NCI-H1694 treated with DMSO at 0.1 percent for 48 hours (cell line): ENCODE measurements at places on chromosomes 3 and 15.

- no peak for DNase-seq
Measured at GRCh38 chr3:124118397-124118796, 126.5 kb upstream of the ROPN1 start.

GRCh38 chr3:169131690-169132464 lies 531.6 kb downstream of the MECOM start:
- DNase-seq = no peak

- no peak for DNase-seq
Measured at GRCh38 chr15:25677719-25678499, 185.2 kb downstream of the ATP10A start.

DNA sequence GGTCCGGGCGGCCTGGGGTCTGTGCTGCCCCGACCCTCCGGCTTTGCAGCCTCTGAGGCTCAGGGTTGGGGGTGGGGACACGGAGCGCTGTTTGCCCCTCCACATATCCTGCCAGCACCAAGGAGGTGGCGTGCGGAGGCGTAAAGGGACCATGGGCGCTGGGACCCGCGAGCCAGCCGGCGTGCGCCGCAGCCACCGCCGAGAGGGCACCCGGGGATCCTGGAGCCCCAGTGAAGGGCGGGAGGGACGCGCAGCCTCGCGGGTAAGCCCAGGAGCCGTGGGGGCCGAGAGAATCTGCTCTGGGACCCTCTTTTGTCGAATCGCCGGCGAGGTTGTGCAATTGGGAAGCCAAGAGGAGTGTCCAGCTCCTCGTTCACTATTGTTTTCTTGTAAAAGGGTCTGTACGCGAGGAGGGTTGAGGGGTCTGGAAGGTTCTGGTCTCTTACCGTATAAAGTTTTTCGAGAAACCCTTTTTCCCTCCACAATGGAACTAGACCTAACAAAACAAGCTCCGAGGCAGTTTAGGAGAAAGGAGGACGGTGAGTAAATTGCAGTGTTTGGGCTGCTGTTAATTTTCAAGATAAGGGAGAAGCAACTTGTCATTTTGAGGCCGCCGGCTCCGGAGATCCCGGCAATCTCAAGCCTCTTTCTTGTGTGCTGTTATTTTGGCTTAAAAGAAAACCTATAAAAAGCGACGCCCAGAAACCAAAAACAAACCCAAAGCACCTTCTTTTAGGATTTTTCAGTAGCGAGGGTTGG lies 29.9 kb upstream of the ST3GAL6 start:
- DNase-seq = no peak

GRCh38 chr15:51759557-51760070 lies 8.2 kb downstream of the TMOD2 start:
- DNase-seq = peak; percentile 16

DNA sequence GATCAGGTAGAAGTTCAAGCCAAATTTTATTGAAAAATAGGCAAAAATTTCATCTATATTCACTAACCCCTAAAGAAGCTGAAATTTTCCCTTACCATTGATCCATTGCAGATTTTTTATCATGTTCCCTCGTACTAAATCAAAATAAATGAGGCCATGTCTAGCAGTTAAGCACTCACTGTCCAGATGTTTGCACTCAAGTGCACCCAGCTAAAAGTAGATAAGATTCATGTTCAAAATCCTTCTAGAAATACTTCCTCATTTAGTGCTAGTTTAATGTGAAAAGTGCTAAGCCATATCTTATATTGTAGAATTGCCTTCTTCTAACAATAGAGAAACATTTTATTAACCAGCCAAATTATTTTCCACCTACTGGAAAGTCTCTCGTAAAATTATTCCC lies 164.7 kb upstream of the UBE2E2 start:
- DNase-seq = no peak

DNA sequence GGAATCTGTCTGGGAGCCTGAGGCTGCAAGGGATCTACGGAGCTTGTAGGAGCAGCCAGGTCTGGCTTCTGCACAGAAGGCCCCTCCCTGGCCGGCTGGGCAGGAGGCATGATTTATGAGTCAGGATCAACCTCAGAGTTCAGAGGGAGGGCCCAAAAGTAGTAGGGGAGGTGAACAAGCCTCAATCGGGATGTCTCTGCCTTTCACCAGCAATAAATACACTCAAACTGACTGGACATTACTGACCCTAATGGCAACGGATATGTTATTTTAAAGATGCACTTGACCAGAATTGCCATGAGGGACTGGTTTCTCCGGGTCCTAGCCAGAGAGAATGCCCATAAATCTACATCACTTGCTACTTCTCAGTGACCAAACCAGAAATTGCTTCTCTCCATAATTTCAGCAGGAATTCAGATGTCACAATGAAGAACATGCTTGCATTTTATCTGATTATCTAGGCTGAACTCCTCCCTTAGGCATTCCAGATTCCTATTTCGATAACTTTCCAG lies 109.6 kb upstream of the LMOD3 start:
- DNase-seq = no peak

DNA sequence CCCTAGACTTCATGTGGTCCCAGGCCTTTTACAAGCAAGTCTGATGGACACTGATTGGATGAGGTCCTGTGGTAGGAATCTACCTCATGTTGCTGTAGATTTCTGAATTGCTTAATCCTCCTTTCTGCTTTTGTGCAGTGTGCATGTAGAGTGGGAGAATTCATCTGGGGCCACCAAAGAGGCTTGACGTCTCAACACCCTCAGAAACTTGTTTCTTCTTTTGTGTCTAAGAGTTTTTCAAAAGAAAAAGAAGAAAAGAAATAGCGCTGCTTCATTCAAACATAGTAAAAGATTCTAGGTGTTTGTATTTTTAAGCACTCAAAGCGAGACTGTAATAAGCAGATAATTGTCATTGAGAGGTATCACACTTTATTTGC lies 46.2 kb downstream of the NR1D2 start:
- DNase-seq = no peak

GRCh38 chr3:158532099-158532734 lies 38.8 kb upstream of the MLF1 start:
- peak; percentile 64 for DNase-seq

GRCh38 chr15:24862726-24863521 lies 91.9 kb upstream of the SNRPN start:
- no peak for DNase-seq

GRCh38 chr3:153897025-153897723 lies 224.0 kb upstream of the ARHGEF26 start:
- DNase-seq = no peak

DNA sequence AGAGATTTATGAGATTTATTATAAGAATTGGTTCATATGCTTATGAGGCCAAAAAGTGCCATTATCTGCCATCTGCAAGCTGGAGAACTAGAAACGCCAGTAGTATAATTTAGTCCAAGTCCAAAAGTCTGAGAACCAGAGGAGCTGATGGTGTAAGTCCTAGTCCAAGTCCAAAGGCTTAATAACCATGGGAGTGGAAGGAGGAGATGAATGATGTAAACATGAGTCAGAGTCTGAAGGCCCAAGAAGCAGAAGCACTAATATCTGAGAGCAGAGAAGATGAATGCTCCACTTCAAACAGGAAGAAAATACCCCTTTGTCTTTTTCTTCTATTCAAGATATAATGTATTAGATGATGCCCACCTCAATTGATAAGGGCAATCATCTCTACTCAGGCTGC lies 185.7 kb downstream of the CGGBP1 start:
- DNase-seq = no peak

DNA sequence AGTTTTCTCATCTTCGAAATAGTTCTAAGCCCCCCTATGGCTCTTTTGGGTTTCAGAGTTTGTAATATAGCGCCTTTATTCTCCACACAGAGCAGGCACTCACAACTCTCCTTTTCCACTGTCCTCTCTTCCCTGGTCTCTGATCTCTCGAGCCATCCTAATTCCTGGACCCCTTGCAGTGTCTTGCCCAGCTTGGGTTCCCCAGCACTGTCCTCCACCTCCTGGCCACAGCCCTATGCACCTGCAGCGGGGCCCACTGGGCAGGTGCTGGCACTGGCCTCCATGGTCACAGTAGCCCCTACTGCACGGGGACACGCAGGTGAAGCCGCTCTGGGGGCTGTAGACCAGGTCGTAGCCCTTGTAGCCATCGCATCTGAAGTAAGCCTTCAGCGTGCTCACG lies 27.9 kb downstream of the MUC20 start:
- DNase-seq = no peak

- no peak for DNase-seq
Measured at GRCh38 chr15:27872355-27872754, 226.8 kb downstream of the OCA2 start.

- no peak for DNase-seq
Measured at GRCh38 chr15:40251486-40252140, 12.8 kb downstream of the PAK6 start.

DNA sequence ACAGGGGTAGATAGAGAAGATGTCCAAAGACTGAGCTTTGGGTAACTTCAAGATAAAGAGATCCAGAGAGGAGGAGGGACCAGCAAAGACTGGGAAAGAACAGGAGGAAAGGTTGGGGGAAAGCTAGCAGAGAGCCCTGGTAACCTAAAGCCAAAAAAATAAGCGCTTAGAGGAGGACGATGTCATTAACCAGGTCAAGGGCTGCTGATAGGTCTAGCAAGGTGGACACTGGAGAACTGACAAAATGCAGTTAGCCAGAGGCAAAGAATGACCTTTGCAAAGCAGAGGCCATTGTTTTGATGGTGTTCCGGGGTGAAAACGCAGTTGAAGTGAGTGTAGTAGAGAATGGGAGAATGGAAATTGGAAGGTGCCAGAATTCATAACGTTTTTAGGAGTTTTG lies 39.7 kb downstream of the FAM43A start:
- DNase-seq = no peak

DNA sequence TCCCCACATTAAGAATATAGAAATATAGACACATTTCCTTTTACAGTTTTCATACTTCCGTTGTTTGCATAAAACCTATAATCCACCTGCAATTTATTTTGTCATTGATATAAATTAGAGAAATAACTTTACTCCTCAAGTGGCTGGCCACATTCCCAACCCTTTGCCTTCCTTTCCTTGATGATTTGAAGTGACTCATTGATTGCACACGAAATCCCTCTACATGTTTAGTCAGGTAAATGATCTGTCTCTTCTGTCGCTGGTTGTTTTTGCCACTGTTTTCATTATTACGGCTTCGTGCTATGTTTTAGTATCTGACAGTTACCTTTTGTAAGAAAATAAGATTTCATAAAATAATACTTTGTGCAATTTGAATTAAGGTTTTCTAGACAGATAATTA lies 272.2 kb upstream of the NR2E3 start:
- DNase-seq = no peak
